Dermis blood vessel endothelial cell (primary cell): ENCODE measurements at places on chromosomes 3 and 15. TPM values are rescaled to one million over a fixed set of nuclear protein-coding genes. Genes with fewer than 3 reads are reported as not detected.

DNA sequence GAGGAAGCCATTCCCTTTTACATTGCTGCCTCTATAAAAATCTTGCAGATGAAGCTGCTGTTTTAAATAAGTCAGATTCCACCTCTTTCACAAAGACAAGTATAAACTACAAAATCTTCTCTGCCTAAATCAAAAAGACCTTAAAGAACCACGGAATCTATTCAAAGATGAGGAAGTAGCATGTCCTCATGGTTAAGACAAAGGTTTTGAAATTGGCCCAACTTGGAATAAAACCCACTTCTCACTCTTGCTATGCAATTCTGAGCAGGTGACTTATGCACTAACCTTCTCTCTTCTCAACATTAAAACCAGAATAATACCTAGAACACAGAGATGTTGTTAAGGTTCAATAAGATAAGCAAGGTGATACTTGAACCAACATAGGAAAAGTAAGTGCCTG, 97.6 kb downstream of the FOXP1 start:
- DNase-seq, result no peak

The MCF2L2 gene
- total RNA-seq, result 0.34 and 0.84 TPM in 2 replicates

The TERC gene
- total RNA-seq, result 36.1 and 446 TPM in 2 replicates

- DNase-seq, result no peak
These were observed 50.8 kb upstream of the CTDSPL start for GRCh38 chr3:37810848-37811247.

- no peak for DNase-seq
These were observed 156.0 kb upstream of the MCTP2 start for GRCh38 chr15:94075349-94075748.

The REC114 gene
- not detected in 2 replicates for total RNA-seq

- DNase-seq, result no peak
These were observed 5.8 kb downstream of the GPR62 start for GRCh38 chr3:51961011-51961410.

- peak; percentile 72 for DNase-seq
These were observed 227.7 kb downstream of the ADAMTS17 start for GRCh38 chr15:100114100-100114499.

DNA sequence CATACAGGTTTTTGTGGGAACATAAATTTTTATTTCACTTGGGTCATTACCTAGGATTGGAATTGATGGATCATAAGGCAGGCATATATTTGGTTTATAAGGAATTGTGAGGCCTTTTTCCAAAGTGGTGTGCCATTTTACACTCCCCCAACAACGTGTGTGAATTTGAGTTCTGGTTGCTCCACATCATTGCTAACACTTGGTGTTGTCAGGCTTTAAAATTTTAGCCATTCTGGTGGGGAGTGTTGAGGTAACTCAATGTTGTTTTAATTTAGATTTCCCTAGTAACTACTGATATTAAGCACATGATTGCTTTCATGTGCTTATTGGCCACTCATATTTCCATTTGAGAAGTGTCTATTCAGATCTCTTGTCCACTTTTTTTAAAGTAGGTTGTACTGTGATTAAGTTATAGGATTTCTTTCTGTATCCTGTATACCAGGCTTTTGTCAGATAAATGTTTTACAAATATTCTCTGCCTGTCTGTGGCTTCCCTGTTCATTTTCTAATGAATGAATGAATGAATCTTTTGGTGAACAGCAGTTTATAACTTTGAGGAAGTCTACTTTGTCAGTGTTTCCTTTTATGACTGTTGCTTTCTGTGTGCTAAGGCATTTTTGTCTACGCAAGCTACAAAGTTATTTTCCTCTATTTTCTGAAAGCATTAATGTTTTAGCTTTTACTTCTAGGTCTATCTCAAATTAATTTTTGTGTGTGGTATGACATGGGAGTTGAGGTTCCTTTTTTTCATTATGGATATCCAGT, 17.9 kb upstream of the NR2C2 start:
- no peak for DNase-seq

- DNase-seq, result no peak
These were observed 99.0 kb upstream of the RBMS3 start for GRCh38 chr3:29181872-29182271.

DNA sequence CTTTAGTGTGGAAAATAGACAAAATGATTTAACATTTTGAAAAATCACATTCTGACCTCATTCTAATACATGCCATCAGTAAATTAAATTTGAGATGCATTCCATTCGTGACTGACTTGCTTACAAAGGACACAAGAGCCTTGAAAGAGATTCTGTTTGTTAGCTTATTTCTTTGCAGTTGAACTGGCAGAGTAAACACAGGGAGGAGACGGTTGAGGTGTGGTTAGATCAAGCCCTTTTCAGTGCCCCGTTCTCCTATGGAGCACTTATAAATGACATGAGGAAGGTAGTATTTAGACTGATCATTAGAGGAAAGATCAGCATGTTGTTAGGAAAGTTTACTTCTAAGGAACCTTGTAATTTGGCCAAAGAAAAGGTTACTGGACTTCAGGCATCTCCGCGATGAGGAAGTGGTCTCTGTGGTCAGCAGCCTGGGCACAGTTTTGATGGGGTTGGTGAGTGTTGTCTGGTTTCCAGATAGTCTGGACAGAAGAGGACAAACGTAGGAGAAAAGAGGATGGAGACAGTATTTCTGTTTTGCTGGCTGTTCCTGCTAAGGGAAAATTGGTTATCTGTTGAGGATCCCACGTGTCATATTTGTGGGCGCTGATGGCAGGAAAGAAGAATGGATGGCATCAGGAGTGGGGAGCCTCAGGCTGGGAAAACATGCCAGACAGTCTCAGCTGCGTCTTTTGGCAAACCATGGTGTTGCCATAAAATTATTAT, 328.9 kb upstream of the TBL1XR1 start:
- no peak for DNase-seq

DNA sequence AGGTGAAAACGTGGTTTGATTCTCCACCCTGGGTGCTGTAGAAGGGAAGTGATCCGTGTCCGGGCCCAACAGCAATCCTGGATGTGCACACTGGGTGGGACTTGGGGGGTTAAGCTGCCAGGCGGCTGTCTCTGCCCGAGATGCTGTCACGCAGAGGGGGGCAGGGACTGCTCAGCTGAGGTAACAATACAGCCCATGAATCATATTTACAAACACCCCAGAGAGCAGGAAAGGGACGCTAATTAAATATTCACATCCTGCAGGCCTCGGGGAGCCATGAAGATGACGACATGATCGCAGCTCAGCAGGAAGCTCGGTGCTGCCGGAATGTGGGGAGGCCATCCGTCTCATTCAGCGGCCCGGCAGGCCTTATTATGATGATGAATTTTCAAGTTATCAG, 17.9 kb upstream of the CRABP1 start:
- DNase-seq, result peak; percentile 96

DNA sequence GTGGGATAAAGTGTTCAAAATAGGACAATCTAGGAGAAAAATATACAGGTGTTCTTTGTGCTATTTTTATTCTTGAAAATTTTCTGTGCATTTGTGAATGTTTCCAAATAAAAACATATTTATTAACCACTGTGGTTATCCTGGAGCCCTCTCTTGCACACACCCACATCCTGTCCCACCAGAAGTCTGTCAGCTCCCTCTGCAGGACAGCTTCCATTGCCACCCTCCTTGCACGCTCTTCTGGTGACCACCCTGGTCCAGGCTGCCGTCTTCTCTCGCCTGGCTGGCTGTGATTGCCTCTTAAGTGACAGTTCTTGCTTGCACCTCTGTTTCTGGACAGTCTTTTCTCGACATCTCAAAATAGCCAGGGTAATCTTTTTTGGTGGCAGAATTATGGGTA, 394.0 kb downstream of the LRTM1 start:
- DNase-seq, result no peak

DNA sequence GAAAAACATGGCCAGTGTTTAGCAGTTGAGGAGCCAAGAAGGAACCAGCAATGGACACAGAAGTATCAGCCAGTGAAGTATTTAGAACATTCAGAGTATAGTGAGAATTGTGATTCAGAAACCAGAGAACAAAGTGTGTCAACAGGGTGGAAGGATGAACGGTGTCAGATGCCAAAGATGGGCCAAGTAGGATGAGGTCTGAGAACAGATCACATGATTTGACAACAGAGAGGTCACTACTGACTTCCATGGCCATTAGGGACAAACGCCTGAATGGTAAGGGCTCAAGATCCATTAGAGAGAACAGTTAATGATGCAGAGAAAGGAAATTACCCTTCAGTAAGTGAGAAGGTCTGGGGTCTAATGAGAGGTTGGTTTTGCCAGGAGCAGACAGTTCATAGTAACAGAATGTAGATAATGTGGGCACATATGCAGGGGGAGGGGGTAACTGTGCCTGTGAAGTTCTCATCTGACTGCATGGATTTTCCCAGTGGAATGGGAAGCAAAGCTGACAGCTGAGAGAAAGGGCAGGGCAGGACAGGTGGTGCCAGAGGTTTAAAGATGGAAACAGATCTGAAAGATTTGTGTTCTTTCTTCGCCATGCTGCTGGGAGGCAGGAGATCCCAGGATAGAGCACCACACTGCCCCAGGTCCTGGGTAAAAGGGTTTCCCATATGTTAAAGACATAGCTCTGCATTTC, 4.8 kb upstream of the ACAD9 start:
- no peak for DNase-seq

DNA sequence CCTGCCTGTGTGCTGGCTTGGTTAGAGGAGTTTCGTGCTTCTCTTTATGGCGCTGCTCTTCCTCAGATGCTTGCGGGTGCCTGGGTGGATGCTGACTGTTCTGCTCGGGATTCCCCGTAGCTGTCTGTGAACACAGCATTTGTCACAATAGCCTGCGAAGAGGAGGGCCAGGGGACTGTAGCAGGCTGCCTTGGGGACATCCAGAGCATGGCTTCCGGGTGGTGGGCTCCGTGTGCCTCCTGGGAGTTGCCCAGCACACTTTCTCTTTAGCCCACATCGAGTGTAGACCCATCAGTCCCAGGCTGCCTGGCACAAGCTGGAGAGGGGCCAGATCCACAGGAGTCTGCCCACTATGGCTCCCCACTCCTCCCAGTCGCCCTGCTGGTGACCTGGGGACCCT, 22.4 kb downstream of the LRRK1 start:
- DNase-seq, result no peak

DNA sequence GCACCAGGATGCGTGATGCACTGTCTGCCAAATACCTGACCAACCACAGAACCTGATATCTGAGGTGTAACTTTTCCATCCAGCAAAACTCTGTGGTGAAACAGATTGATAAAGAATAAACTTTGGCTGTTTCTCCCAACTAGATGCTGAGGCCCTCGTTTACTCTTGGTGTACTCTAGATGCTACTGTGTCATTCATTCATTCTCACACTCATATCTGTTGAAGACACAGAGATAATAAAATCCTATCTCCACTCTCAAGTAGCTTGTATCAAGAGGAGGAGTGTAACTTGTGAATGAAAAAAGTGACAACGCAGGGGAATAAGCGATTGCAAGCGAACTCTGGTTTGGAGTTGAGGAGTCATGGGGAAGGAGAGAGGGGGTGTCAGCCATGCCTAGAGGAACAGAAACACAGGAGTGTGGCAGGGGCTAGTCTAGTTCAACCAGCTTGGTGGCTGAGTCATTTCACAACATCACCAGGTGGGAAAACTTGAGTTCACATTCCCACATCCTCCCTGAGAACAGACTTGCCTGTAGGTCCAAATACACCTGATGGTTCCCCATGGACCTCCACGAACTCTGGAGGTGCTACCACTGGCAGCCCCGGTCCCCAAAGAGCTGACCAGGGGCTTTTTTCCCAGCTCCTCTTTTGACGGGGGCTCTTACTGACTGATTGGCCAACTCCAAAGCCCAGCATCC, 73.3 kb upstream of the SNRK start:
- DNase-seq, result no peak

- no peak for DNase-seq
These were observed 987.0 kb downstream of the NSUN3 start for GRCh38 chr3:95049841-95050240.

GRCh38 chr3:183896610-183897009, 11.9 kb upstream of the PARL start:
- DNase-seq, result no peak

The TMEM212 gene
- total RNA-seq, result not detected in 2 replicates

DNA sequence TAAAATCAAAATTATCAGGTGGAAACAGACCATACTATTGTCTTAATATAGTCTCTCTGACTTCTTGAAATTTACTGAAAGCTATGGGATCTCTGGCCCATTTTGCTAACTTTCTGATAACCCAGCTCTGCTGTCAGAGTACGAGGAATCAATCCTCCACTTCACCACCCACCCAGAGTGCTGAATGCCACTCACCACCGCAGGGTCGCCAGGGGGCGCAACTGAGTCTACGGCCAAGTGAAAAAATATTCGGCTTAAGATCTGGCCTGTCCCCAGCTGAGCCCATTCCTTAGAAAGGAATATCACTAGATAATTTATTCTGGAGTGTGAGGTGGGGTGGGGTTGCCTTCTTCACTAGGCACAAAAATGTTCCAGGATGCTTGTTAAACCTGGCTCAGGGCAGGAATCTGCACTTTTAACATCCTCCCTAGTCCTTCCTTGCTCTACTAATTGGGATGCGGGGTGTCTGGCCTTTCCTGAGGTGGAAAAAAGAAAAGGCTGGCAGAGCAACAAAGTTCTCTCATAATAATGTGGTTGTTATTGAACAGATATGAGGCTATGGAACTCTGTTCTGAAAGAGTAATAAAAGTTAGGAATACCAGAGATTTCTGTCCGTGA, 520.6 kb downstream of the MFSD1 start:
- peak; percentile 58 for DNase-seq

GRCh38 chr15:100934166-100934565, 15.0 kb downstream of the LRRK1 start:
- no peak for DNase-seq

DNA sequence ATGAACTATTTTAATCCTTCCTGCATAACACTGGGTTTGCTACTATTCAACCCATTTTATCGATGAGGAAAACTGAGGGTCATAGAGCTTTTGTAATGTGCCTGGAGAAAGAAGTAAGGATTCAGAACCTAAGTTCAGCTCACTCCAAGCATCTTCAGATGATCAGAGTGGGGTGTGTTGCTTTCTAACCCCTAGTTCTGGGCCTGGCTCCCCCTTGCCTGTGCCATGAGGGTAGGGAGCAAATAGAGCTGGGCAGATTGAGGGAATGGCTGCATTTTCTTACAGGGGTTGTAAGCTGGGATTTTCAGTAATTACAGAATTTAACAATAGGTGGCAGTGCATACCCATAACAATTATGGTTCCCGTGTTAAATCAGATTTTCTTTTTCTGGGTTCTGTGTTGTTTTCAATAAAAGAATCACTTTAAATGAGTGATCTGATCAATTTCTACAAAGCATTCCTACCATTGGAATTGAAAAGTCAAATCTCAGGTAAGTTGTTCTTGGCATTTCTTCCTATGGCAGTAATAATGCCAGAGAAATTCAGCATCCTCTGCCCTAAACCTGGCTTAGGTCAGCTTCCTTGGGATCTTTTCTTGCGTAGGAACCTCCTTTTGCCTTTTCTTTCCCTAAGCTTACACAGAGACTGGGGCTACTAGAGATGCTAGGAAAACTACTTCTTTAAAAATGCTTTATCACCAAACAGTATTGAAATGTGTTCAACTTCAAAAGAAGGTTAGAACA, 103.8 kb upstream of the IL12A start:
- peak; percentile 72 for DNase-seq

The SNX22 gene
- 0.23 and 0.34 TPM in 2 replicates for total RNA-seq

- DNase-seq, result peak; percentile 71
These were observed 40.9 kb upstream of the LDHAL6B start for GRCh38 chr15:59165726-59166125.

- DNase-seq, result no peak
These were observed 2.4 kb downstream of the ANKRD63 start for GRCh38 chr15:40280260-40281056.
